HS-27A (cell line): ENCODE measurements at places on chromosomes 5 and 9.
A peak's percentile ranks its signal among the peaks of the same experiment; 100 is the strongest.

DNA sequence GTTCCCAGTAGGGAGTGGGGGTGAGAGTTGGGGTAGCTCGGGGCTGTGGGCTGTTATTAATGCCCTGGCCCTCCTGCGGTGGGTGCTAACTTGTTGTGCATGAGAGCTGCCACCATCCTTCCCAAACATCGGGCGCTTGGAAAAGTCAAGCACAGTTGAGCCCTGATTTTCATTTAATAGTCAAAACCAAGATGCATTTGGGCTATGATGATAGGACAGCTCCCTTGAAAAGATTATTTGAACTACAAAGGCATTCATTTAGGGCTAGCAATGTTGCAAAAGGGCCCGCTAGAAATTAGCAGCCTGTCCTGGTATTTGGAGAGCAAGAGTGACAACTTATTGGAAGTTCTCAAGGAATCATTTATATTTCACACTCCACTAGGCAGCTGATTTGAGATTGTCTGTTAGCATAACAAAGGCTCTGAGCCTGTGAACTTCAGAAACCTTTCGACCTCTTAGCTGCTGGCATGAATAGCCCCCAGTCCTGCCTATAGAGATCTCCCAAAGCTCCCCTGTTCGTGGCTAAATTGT is 128.2 kb upstream of the TMEM161B start:
- DNase-seq, result no peak

DNA sequence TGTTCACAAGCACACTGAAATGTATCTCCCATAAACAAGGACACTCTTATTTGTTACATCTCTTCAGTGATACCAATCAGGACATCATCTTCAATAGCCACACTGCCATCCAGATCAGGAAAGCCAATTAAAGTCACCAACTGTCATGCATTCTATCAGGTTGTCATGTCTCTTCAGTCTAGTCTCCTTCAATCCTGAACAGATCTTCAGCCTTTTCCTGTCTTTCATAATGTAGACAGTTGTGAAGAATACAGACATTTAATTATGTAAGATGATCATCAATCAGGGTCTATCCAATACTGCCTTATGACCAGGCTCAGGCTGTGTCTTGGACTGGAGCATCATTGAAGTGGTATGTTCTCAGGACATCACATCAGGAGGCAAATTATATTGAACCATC is 419.8 kb upstream of the SMC2 start:
- DNase-seq, result no peak

- no peak for DNase-seq
Measured at GRCh38 chr5:1659100-1659981, 135.6 kb upstream of the LPCAT1 start.

DNA sequence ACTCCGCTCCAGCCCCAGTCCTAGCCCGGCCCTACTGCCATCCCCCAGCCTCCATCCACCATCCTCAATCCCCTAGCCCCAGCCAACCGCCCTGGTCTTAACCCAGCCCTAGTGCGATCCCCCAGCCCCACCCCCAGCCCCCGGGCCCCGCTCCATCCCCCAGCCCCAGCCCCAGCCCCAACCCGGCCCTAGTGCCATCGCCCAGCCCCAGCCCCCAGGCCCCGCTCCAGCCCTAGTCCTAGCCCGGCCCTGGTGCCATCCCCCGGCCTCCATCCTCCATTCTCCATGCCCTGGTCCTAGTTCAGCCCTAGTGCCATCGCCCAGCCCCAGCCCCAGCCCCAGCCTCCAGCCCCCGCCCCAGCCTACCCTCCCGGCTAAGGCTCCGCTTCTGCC is 398 bp downstream of the TOR1A start:
- no peak for DNase-seq

DNA sequence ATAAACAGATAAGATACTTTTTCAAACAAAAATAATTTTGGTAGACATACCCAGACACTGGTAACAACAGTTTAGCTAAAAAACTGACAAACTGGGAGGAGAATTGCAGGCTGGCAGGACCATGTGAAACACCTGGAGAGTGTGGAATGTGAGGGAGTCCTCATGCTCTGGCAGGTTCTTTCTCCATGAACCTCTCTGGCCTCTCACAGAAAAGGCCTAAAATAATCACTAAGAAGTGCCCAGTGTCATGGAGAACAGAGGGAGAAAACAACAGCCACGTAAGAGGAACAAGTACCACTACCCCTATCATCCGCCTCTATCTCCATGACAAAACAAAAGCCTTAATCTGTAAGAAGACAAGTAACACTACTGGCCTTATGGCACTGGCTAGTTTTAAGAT is 1227.5 kb upstream of the CDH9 start:
- no peak for DNase-seq

DNA sequence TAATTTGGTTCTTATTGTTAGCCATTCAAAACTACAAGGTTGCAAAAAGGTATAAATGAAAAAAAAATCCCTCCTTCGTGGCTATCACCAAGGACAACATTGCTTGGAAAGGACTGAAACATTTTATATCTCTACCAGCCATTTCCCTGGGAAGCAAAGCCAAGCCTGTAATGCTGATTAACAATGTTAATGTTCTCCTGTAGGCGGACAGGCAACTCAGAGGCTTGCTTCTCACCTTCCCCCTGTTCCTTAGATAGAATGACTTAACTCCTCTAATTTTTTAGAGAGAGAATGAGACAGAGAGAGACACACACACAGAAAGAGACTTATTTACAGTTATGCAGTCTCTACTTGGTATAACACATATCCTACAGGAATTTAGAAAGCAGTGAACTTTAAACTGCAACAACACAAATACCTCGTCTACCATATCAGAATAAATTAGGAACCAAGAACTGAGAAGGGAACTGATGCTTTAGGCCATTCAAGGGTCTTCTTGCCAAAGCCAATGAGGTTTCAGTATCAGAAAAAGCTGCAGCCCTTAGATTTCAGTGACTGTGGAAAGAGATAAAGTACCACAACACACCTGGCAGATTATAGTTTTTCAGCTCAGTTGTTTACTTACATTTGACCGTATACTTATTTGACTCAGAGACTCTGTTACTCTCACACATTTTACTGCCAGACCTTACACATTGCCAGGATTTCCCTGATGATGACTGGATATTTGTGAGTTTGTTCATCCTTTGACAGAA is 20.9 kb upstream of the MAN2A1 start:
- no peak for DNase-seq

GRCh38 chr5:18393565-18394442 is 759.5 kb downstream of the TAF11L14 start:
- DNase-seq, result peak; percentile 39

DNA sequence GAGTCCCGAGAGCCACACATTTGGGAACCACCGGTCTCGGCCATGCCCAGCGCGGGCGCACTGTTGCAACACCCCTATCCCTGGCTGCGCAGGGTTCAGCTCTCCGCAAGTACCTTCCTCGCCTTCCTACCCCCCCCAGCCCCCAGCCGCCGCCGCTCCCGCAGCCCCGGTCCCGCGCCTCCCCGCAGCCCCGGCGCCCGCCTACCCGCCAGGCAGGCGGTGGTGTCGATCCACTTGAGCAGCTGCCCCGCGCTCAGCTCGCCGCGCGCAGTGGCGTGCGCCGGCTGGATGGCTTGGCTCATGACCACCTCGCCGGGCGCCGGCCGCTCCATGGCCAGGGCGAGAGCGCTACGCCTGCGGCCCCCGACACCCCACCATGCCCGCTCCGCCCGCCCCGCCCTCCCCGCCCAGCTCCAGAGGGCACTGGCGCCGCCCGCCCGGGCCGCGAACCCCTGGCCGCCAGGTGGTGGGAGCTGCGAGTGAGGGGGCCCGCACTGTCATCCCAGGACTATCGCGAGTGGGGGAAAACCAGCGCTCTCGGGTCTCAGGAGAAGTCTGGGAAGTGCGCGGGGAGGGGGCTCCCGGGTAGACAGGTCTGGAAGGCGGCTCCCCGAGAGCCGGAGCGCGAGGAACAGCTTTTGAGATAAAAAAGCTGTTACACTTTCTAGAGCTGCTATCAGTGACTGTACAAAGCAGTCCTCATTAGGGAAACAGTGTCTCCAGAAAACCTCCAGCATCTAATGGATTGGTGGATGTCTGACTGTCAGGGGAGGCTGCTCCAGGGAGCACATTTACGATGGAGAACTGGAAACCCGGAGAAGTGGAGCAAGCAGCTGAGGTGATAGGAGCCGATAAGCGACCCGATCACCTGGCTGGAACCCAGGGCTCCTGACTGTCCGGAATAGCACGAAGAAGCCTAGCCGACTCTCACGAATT is at the start of gene ACOT12:
Gene ACOT12 (minus strand): TSS at position 352 of the 936 bp plus-strand sequence. CDS start 20 bp downstream, at position 332.
- no peak for DNase-seq

- no peak for DNase-seq
Measured at GRCh38 chr9:20044686-20045085, 255.8 kb upstream of the SLC24A2 start.

DNA sequence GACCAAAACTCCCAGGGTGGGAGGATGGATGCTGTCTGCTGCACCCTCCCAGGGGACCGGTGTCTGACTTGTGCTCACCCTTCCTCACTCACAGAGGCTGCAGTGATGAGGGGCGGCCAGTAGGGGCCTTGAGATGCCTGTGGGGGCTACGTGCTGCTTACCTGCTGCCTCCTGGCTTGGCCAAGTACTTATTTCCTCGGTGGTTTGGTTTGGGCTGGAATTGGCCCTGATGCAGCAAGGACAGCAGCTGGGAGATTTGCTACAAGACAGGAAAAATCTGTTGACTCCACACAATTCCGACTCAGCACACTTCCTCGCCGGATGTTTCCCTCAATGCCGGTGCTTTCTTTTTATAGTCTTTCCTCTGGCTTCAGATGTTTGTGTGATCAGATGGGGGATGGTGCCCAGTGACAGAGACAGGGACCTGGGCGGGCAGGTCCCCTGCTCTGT is 6.6 kb downstream of the PCDH12 start:
- DNase-seq, result no peak

GRCh38 chr5:82713811-82714210 is 363.4 kb downstream of the TMEM167A start:
- no peak for DNase-seq

DNA sequence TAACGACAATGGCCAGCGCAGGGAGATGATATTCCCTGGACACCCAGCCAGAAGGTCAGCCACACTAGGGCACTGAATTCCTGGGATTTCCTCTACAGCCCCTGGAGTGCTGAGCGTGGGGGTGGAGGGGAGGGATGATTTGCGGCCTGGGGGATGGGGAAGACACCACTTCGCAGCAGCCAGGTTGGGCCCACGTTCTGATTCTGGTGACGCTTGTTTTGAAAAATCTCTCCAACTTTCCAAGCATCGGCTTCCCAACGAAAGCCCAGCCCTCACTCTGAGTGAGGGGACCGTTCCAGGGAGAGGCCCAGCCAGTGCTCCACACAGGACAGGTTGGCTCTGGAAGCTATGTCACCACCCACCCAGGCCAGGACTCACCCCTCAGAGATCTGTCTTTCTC is 5.4 kb downstream of the GFPT2 start:
- no peak for DNase-seq

GRCh38 chr9:116365056-116365471 is 211.5 kb downstream of the PAPPA start:
- peak; percentile 15 for DNase-seq

GRCh38 chr5:116576053-116576713 is 1.6 kb upstream of the SEMA6A start:
- no peak for DNase-seq
